PC-3 (cell line): ENCODE measurements at places on chromosomes 1 and 21.
A peak's percentile ranks its signal among the peaks of the same experiment; 100 is the strongest.

DNA sequence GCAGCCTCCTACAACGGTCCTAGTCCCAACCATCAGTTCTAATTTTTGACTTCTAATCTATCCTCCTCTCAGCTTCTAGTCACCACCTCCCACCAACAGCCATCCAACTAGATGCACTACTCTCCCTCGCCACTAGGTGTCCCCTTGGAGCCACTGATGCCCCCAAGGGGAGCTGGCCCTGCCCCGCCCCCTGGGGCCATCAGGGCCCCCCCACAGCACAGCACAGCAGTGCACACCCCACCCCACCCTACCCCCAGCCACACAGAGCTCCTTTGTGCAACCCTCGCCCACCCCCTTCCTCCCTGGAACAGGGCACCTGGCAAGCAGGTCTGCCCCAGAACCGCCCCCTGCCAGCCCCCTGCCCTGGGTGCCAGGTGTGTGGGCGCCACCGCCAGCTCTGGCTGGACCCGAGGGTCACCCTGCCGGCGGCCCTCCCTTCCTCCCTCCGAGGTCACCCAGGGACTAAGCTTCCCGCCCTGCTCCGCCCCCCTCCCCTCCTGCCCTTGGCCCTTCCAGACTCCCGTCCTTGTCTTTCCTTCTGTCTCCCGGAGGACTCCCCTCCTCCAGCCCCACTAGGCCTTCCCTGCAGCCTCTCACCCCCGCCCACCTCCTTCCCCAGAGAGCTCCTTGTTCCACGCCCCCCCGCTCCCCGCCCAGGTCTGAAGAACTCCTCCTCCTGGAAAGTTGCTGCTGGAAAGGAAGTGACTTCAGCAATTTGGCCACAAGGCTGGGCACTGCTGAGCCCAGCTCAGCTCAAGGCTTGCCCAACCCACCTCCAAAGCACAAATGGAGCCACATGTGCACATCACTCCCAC lies 47.0 kb downstream of the AHDC1 start:
- DNase-seq = peak; percentile 92

GRCh38 chr1:11406845-11407244 lies 72.1 kb upstream of the DISP3 start:
- DNase-seq = no peak

GRCh38 chr1:45306319-45306718 lies 20.4 kb upstream of the HPDL start:
- peak; percentile 36 for DNase-seq

- no peak for DNase-seq
Measured at GRCh38 chr1:54551891-54552290, 3.9 kb downstream of the ACOT11 start.

- no peak for DNase-seq
Measured at GRCh38 chr1:27554759-27555699, 48.9 kb downstream of the AHDC1 start.

GRCh38 chr21:22374218-22374969 lies 1376.2 kb downstream of the NCAM2 start:
- DNase-seq = no peak

DNA sequence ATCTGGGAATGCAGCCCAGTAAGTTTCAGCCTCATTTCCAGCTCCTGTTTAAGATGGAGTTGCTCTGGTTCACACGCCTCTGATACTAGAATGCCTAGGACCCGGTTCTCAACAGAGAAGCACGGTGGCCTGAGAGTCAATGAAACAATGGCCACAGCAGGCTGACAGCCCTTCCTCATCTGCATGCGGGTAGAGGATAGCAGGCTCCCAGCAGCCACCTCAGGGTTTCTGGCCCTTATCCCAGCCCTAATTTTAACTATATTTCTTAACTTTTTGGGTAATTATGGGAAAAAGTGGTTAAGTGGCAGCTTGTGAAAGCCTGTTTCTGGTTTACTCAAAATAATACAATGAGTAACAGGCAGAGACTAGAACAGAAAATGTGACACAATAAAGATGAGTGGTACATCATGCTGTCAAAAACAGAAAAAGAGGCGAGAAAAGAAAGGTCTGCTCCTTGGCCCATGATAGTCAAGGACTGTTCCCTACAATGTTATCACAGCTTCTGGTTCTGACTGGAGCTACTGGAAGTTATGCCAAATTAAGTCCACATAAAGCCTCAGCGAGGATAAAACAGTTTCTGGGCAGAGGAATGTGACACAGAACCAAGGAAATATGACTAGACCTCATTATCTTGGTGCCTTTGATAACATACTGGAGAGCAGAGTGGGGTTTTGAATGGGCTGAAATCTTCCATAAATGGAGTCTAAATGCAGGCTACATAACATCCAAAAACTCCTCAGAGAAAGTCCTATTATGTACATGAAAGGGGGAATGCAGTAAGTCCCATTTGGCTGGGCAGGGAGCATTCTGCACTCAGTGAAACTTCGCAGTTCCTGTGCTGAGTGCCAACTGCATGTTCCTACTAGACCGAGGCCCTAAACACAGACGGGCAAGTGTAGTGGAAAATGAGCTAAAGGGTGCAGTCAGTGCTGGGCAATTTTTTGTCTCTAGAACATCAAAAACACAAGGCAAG lies 92.1 kb downstream of the NIBAN1 start:
- DNase-seq = no peak

GRCh38 chr1:162639718-162640117 lies 7.5 kb downstream of the DDR2 start:
- no peak for DNase-seq

GRCh38 chr1:206723805-206724472 lies 39.2 kb downstream of the MAPKAPK2 start:
- peak; percentile 98 for DNase-seq

- DNase-seq = no peak
Measured at GRCh38 chr1:43958351-43959255, 11.2 kb upstream of the DPH2 start.

DNA sequence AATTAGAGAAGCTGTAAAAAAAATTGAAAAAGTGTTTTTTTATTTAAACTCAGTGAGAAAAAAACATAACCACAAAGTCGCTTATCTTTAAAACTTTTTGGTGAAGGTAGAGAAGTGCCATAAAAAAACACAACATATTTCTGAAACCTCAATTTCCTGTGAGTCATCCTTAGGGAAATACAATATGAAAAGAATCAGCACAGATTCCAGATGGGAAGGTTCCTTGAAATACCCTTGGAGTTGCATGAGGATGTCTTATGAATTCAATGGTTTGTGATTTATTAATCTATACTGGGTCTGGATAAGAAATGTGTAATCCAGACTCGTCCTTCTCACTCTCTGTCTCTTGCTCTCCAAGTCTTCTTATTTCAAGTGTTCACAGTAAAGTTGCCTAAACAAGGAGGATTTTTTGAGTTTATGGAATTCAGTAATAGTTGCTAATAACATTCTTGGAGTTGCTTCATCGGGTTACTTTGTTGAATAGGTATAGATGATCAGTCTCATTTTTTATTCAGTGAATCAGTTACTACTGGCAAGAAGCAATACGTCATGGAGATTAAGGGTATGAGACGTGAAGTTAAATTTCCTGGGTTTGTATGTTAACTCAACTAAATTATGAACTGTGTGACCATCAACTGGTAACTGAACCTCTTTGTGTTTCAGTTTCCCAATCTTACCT lies 191.4 kb downstream of the KCNK2 start:
- peak; percentile 94 for DNase-seq

DNA sequence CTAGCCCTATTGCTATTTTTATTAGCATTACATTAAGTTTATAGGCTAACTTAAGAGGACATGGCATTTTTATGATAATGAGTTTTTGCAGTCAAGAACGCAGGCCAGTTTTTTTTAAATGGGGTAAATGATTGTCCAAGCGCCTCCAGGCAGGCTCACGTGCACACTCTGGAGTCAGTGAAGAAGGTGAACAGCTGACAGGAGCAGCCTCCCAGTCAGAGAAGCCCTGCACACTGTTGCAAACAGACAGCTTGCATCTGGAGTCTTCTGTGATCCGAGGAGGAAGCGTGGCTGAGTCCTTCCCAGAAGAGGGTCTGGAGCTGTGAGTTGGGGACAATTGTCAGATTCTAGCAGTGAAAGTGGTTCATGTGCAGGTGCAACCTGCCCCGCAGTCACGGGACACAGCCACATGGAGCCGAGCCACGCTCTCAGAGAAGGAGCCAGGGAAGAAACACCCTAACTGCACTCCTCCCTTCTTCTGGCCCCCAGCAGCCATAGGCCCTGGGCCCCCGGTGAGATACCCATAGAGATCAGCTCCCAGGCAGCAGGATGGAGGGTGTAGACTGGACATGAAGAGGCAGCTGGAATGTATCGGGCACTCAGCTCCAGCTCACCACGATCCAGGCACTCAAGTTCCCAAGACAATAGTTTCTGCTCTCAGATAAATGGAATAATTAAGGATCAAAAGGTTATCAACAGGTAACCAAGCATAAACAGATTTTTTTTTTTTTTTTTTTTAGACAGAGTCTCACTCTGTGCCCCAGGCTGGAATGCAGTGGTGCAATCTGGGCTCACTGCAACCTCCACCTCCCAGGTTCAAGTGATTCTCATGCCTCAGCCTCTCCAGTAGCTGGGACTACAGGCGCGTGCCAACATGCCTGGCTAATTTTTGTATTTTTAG lies 26.4 kb downstream of the CAPN2 start:
- DNase-seq = no peak

DNA sequence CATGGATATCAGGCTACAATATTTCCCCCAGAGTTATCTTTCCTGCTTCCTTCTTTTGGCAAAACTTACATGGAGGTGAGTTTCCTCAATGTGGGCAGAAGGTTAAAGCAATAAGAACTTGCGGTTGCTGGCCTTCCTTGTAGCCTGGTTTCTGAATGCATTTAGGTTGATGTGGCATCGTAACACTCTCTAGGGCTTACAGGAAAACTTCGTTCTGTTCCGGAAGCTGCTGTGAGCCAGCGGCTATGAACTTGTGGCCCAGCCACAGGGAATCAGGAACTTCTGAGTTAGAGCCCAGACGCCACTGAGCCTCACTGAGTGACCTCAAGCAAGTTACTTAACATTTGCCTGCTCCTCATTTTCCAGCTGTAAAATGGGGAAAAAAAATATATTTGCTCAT lies 623.4 kb upstream of the ADAMTS5 start:
- peak; percentile 20 for DNase-seq

DNA sequence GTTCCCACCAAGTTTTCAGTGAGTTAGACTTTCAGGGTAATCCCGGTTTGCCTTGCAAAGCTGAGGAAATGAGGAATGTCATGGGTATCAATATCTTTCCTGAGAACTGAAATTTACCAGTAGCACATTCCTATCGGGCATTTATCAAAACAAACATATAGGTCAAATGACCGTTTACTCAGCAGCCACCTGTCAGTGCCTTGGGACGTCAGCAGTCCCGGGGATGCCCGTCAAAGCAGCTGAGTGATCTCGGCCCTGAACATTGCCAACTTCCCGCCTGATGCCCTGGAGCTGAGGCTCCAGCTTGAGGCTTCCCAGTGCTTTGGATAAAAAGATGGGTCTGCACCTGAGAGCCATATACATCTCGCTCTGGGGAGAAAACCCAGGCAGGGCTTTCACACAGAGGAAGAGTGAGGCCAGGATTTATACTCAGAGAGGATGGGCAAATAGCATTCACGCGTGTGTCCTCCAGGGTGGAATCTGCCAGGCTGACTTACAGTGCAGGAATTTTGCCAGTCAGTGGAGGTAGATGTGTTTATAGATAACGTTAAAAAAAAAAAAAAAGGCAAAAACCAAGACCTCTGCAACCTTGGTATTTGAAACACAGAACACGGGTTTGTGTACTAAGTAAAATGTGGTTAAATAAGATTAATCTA lies 435.7 kb upstream of the VAMP3 start:
- DNase-seq = peak; percentile 11

GRCh38 chr1:179107706-179108629 lies 26.1 kb downstream of the TOR3A start:
- DNase-seq = no peak

GRCh38 chr1:210260096-210260495 lies 27.5 kb downstream of the SERTAD4 start:
- DNase-seq = no peak

DNA sequence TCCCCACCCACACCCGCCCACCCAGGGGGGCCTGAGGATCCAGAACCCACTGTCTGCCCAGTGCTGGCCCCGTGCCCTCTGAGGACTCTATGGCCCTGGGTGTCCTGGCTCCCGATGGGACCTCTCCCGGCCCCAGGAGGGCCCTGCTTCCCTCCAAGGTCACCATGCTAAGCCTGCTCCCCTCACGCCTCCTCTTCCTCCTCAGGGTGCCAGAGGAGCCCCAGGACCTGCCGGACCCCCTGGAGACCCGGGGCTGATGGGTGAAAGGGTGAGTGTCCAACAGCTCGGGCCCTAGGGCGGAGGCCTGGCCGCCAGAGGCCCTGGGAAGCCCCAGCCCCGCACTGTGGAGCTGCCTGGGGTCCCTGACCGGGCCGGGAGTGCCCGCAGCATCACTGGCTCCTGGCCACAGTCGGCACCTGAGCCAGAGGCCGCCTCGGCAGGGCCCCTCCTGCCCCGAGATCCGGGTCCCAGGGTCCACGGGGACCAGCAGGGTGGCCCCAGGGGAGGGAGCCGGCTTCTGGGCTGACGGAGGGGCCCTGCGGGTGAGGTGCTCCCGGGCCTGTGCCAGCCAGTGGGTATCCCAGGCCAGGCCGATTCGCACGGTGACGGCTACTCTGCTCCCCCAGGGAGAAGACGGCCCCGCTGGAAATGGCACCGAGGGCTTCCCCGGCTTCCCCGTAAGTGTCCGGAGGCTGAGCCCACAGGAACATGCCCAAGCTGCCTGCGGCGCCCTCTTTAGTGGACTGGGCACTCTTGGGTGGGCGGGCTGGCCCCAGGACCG lies 16.1 kb downstream of the COL6A1 start:
- DNase-seq = no peak

DNA sequence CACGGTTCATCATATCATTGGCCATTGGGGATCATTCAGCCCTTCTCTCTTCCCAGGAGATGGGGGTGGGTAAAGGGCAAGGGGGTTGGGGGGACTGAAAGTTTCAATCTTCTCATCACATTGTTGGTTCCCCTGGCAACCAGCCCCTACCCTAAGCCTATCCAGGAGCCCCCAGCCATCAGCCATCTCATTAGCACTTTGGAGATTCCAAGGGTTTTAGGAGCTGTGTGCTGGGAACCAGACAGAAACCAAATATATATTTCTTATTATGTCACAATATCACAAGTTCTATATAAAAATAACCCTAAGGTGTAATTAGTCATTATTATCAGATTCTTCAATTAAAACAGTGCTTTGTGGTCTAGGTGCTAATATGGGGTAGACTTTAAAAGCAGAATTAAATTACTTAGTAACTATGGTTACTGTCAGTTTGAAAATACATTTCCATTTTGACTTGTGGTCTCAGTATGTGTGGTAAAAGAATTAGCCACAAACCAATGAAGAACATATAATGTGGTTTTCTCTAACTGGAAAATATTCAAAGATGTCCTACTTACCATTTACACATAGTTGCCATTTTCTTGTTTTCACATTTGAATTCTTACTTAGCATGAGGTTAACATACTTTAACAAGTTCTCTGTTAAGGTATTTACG lies 28.1 kb downstream of the IL23R start:
- DNase-seq = no peak
